CD4-positive, alpha-beta T cell (primary cell): ENCODE measurements at places on chromosomes 2 and 18.

DNA sequence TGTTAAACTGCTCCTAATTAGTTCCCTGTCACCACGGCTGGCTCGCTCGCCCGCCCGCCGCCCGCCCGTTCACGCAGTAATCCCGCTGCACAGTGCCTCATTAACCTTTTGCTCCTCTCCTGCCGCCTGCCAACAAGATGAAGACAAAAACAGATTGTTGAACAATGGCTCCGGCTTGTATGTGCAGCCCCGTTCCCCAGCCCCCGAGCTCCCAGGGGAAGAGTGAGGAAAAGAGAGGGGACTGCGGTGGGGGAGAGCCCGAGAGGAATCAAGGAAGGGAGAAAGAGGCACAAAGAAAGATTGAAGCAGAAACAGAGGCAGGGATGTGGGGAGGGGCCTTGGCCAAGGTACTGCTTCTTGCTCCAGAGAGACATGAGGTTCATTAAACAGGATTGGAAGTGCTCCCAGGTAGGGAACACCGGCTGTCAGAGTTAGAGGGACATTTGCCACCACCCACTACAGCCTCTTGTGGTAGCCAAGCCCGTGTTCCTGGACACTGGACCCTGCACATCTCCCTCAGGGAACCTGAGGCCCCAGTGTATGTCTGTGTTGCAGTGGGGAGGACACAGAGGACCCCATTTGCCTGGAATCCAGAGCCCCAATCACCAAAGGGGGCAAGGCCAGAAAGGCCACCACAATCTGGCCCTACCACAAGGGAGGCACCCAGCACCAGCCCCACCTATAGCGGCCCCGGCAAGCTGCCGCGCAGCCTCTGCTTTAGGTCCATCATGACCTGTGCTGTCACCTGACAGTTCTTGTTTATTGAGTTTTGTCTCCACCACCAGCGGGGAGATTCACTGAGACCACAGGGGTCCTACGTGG lies 38.1 kb downstream of the EMX1 start:
- no peaks in the 10 kb centered on the region for H3K27me3 ChIP-seq
- H3K4me1 ChIP-seq: peaks cover 31% of the 10 kb centered on the region
- H3K36me3 ChIP-seq: no peaks in the 10 kb centered on the region
- H3K27ac ChIP-seq: no peak overlapping the region

GRCh38 chr2:46937471-46937901 lies 21.9 kb upstream of the MCFD2 start:
- H3K4me1 ChIP-seq: peaks cover 22% of the 10 kb centered on the region
- no peak for DNase-seq
- H3K27ac ChIP-seq: no peak overlapping the region
- no peaks in the 10 kb centered on the region for H3K36me3 ChIP-seq
- no peak overlapping the region for H3K4me3 ChIP-seq
- H3K27me3 ChIP-seq: no peaks in the 10 kb centered on the region

- DNase-seq: no peak
- no peak overlapping the region for H3K27ac ChIP-seq
- no peak overlapping the region for H3K4me3 ChIP-seq
Observed at GRCh38 chr2:195330513-195330956, 326.5 kb upstream of the SLC39A10 start.

- no peaks in the 10 kb centered on the region for H3K36me3 ChIP-seq
- no peak for DNase-seq
- H3K4me1 ChIP-seq: no peaks in the 10 kb centered on the region
Observed at GRCh38 chr2:57885742-57886141, 160.9 kb upstream of the VRK2 start.

DNA sequence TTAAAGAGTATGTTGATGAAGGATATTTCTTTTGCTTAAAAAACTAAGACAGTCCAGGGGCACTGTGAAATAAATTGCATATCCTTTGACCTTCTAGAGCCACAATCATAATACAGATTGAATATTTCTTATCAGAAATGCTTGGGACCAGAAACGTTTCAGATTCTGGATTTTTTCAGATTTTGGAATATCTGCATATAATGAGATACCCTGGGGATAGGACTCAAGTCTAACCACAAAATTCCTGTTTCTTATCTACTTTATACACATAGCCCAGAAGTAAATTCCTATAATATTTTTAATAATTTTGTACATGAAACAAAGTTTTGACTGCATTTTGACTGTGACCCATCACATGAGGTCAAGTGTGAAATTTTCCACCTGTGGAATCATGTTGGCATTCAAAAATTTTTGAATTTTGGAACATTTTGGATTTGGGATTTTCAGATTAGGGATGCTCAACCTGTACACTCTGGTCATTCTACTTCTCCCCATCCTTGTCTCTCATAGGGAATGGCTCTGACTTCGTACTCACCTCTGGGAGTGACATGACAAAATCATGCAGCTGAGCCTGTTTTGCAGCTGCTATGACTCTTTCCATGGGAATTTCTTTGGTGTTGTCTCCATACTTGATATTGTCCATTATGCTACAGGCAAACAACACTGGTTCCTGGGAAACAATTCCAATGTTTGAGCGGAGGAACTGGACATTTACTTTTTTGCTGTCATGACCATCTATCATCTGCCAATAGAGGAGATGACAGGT lies 25.7 kb downstream of the G6PC2 start:
- DNase-seq: no peak
- H3K27me3 ChIP-seq: peaks cover 16% of the 10 kb centered on the region
- H3K27ac ChIP-seq: no peak overlapping the region
- no peak overlapping the region for H3K4me3 ChIP-seq
- H3K4me1 ChIP-seq: no peaks in the 10 kb centered on the region
- no peaks in the 10 kb centered on the region for H3K36me3 ChIP-seq

- no peak overlapping the region for H3K4me3 ChIP-seq
- no peaks in the 10 kb centered on the region for H3K36me3 ChIP-seq
- no peak overlapping the region for H3K27ac ChIP-seq
Observed at GRCh38 chr2:150679456-150680120, 192.1 kb upstream of the RND3 start.

- no peaks in the 10 kb centered on the region for H3K36me3 ChIP-seq
- no peak for DNase-seq
- no peak overlapping the region for H3K4me3 ChIP-seq
- H3K4me1 ChIP-seq: peaks cover under 1% of the 10 kb centered on the region
- H3K27me3 ChIP-seq: no peaks in the 10 kb centered on the region
Observed at GRCh38 chr18:22411446-22411845, 6.3 kb downstream of the CTAGE1 start.

GRCh38 chr2:12597610-12598009 lies 119.1 kb upstream of the TRIB2 start:
- H3K36me3 ChIP-seq: no peaks in the 10 kb centered on the region
- no peak overlapping the region for H3K4me3 ChIP-seq
- no peaks in the 10 kb centered on the region for H3K4me1 ChIP-seq
- H3K27ac ChIP-seq: no peak overlapping the region

DNA sequence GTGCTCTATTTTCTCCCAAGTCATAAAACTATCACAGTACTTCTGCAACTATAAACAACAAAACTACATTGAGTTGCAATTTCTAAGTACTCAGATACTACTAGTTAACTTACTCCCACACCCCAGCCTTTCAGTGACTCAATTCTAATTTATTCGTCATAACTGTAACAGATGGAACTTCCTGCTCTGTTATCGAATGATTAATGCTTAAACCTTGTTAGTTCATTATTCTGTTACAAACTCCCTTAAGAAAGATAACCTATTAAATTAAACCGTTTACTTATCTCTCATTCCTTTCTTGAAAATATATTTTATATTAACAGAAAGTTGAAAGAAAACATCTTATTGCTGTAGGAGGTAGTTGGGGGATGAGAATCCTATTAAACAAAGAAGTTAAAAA lies 17.0 kb downstream of the TNFAIP6 start:
- no peaks in the 10 kb centered on the region for H3K27me3 ChIP-seq
- H3K4me3 ChIP-seq: no peak overlapping the region
- H3K4me1 ChIP-seq: peaks cover 2% of the 10 kb centered on the region

GRCh38 chr2:229810786-229811185 lies 96.4 kb upstream of the DNER start:
- no peak overlapping the region for H3K27ac ChIP-seq
- no peaks in the 10 kb centered on the region for H3K4me1 ChIP-seq
- DNase-seq: no peak
- no peak overlapping the region for H3K4me3 ChIP-seq
- H3K36me3 ChIP-seq: peaks cover 76% of the 10 kb centered on the region

DNA sequence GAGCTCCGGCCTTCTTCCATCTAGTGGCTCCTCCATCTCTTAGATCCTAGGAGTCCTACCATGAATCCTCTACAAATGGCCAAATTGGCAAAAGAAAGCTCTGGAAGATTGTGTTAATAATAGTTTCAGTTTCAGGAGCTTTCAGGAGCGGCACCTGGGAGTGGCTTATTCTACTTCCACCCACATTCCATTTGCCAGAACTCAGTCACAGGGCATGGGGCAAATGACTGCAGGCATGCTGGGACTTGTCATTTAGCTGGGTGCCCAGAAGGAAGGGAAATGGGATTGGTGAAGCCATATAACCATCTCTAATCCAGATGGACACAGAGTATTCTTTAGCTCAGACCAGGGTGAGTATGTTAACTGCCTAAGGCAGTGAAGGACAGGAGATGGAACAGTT lies 3.6 kb upstream of the LRATD1 start:
- no peaks in the 10 kb centered on the region for H3K36me3 ChIP-seq
- no peak overlapping the region for H3K4me3 ChIP-seq
- peaks cover 17% of the 10 kb centered on the region for H3K27me3 ChIP-seq
- H3K4me1 ChIP-seq: no peaks in the 10 kb centered on the region

GRCh38 chr2:155525199-155525598 lies 807.3 kb downstream of the NR4A2 start:
- DNase-seq: no peak
- H3K4me3 ChIP-seq: no peak overlapping the region
- H3K36me3 ChIP-seq: no peaks in the 10 kb centered on the region
- no peak overlapping the region for H3K27ac ChIP-seq
- no peaks in the 10 kb centered on the region for H3K27me3 ChIP-seq
- no peaks in the 10 kb centered on the region for H3K4me1 ChIP-seq

DNA sequence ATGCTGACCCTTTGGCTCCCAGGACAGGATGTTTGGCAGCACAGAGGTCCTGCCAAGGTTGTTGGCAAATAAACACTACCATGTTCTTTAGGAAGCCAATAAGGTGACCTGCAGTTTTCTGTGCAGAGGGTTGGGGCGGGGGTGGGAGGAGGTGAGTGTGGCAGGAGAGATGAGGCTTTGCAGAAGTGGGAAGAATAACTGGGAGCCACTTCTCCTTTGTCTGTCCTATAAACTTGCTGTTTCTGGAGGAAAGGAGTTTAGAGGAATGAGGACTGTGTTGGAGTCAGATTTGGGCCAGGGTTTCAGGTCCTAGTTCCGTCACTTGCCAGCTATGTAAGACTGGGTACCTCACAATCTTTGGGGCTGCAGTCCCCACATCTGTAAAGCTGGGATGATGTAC lies 187.6 kb upstream of the SPRED2 start:
- no peak overlapping the region for H3K27ac ChIP-seq
- peaks cover 28% of the 10 kb centered on the region for H3K27me3 ChIP-seq
- no peak for DNase-seq
- no peaks in the 10 kb centered on the region for H3K36me3 ChIP-seq

- no peak overlapping the region for H3K4me3 ChIP-seq
- DNase-seq: no peak
- H3K27me3 ChIP-seq: peaks cover 4% of the 10 kb centered on the region
- H3K36me3 ChIP-seq: no peaks in the 10 kb centered on the region
- no peaks in the 10 kb centered on the region for H3K4me1 ChIP-seq
Observed at GRCh38 chr2:42029639-42030199, 18.1 kb upstream of the PKDCC start.

- peaks cover 3% of the 10 kb centered on the region for H3K27me3 ChIP-seq
- no peaks in the 10 kb centered on the region for H3K4me1 ChIP-seq
- no peaks in the 10 kb centered on the region for H3K36me3 ChIP-seq
- no peak overlapping the region for H3K4me3 ChIP-seq
- H3K27ac ChIP-seq: no peak overlapping the region
Observed at GRCh38 chr2:88832311-88832991, 141.0 kb downstream of the RPIA start.

DNA sequence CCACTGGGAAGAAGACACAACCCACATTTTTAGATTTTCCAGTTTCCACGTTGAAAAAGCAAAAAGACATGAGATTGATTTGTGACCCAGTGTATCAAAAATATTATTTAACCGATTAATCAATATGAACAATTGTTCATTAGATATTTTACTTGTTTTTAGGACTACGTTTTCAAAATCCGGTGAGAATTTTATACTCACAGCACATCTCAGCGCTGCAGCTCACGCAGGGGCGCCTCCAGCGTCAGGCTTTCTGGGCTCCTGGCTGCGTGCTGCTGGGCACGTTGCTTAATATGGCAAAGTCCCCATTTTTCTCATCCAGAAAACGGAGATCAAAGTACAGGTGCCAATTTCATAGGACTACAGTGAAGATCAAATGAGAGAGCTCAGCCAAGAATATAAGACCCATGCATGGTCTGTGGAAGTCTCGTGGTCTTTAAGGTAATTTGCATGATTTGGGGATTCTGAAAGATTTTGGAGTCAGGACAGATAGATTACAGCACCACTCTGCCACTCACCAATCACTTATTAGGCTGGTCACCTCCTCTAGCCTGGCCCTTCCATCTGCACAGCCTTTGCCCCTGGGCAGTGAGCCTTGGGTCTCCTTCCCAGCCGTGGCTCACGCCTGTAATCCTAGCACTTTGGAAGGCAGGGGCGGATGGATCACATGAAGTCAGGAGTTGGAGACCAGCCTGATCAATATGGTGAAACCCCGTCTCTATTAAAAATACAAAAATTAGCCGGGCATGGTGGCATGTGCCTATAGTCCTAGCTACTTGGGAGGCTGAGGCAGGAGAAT lies 36.2 kb downstream of the PTPN18 start:
- H3K36me3 ChIP-seq: no peaks in the 10 kb centered on the region
- H3K27ac ChIP-seq: no peak overlapping the region
- no peak for DNase-seq

DNA sequence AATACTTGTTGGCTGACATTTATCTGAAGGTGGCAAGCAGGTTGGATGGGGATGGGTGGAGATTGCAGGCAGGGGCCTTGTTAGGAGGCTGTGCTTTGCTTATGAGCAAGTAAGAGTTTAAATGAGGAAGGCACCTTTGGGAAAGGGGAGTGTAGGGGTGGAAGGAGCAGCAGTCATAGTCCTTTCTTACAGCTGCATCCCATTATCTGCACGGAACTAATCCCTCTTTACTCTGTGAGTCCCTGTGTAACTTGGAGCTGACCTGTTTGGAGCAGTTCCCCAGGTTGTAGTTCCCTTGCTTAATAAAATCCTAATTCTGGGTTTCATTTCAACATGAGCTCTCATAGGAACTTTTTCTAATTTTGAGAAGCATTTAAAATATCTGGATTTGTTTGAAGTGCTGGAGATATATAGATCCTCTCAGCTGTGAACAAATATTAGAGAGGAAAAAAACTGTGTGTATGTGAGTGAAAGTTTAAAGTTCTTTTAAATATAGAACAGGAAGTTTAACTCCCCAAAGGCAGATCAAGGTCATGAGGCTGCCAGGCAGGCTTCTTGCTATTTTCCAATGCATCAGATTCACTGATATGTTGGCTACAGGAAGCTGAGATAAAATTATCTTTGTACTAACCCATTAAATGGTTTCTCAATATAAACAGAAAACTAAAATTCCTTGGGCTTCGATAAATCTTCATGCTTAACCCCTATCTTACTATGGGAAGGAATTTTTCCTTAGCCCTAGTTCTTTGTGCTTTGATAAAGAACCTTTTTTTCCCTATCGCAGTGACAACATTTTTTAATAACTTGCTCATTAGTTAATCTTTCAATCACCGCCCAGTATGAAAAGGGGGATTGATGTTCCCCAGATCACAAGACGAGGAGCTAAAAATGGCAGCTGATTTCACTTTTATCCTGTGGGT lies 104.6 kb upstream of the EML6 start:
- peaks cover 97% of the 10 kb centered on the region for H3K36me3 ChIP-seq
- no peak for DNase-seq
- H3K4me3 ChIP-seq: no peak overlapping the region
